Left renal cortex interstitium (tissue), 4 donors: ENCODE measurements at places on chromosomes 4 and X. TPM values are rescaled to one million over a fixed set of nuclear protein-coding genes. Genes with fewer than 3 reads are reported as not detected.

DNA sequence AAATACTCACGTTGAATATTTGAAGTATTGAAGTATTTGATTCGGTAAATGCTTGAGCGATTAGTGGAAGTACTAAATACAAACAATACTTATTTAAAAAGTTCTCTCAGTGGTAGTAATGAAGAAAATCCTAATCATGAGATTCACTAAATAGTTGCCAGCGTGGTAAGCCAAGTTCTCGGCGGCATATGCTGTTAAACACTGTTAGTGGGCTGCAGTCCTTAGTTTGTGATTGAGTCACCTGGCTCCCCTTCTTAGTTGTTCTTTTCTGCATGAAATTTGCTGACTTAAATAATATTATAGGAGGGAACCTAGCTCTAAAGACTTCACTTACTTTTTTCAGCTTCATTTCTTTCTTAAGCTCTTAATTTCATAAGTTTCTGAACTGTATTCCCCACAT lies 51.4 kb downstream of the STIM2 start:
- DNase-seq = no peak

- DNase-seq = no peak
Observed at GRCh38 chr4:86974551-86974994, 39.8 kb downstream of the AFF1 start.

DNA sequence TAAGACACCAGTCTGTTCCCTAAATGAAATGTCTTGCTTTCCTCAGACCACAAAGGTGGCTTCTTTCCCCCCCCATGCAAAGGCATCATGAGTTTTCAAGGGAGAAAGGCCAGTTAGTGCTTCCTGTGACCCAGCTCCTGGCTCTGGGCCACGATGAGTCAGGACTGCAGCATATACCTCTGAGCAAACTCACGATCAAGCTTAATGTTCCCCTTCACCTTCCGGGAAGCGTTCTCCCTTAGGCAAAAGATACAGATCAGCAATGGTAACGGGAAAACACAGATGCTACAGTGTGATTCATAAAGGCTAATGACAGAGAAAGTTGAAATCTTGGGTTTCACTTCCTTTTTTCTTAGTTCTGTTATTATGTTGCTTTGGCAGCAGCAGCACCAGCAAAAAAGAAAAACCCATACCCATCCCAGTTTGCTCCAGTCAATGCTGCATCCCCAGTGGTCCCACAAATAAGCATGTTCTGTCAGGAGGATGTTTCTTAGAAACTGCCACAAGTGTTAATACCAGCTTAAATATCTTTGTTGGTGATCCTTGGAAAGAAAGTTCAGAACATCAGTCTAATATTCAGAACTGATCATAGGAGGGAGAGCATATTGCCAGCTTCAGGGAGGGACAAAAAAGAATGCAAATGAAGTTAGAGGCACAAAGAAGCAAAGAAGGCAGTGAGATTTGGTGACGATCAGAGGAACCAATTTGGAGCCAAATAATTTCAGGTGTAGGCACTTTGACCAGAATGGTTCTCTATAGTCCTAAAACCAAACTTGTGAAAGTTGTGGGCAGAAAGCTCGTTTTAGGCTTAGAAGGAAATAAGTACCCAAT lies 41.2 kb downstream of the LONRF3 start:
- DNase-seq = no peak

DNA sequence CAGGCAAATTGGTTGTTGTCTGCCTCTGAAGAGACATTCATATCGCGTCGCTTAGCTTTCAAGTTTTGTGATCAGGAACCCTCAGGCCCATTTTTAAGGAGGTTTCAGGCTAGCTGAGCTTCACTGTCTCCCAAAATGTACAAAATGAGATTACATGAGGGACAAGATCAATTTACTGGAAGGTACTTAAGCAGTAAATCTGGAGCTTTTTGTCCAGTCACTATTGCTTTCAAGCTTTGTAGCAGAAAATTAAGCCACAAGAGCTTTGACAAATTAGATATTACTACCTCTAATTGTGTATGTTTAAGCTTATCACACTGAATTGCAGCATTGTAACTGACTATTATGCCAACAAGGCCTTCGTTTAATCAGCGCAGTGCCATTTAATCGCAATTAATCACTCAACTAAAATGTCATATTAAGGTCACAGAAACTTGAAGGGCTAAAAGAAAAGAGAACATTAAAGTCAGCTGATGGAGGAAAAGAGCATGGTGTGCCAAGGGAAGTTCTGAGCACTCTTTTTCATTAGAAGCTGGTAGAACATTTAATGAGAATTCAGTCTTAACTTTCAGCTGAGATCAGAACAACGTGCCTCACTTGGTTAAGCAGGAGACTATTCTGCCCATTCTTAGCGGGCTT lies 353.0 kb downstream of the FBXO8 start:
- no peak for DNase-seq

- DNase-seq = no peak
Observed at GRCh38 chrX:74922922-74923543, 2.2 kb downstream of the NEXMIF start.

GRCh38 chr4:78517050-78517652 lies 34.4 kb upstream of the ANXA3 start:
- DNase-seq = peak; percentile 13

- DNase-seq = no peak
Observed at GRCh38 chrX:118560489-118560888, 64.9 kb downstream of the DOCK11 start.

DNA sequence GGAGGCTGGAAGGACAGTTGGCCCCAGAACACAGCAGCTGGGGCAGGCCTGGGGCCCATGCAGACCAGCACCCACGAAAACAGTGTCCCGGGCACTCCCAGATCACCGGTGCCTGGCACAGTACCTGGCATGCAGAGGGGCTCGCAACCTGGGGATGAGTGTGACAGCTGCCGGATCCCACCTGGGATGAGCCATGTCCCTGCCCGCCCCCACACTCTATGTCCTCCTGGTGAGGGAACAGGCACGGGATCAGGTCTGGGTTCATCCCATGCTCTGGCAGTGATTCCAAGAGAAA lies 22.8 kb upstream of the PPP2R2C start:
- DNase-seq = no peak

Gene YY2
- 3.2 TPM for polyA plus RNA-seq

Gene STATH
- polyA plus RNA-seq = 0.34 TPM
